ENCODE measurements at places on chromosomes 5 and 9.
A peak's percentile ranks its signal among the peaks of the same experiment; 100 is the strongest.

GRCh38 chr5:156094001-156094400 is 233.0 kb upstream of the SGCD start:
- DNase-seq = no peak

DNA sequence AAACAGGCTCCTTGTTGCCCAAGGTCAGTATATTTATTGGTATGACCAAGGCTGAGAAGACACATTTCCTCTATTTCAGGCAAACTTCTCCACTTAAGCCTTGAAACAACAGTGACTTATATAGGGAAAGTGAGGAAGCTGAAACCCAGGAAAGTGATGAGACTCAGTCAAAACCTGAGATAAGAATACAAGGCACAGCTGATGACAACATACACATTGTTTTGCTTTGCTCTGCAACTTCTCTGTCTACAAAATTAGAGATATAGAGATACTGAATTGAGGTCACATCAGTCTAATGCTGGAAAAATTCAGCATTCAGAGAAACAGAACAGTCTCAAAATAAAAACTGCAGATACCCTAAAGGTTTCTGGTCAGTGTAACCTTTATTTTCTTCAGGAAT is 586.1 kb downstream of the DNAH5 start:
- no peak for DNase-seq

- no peak for DNase-seq
Measured at GRCh38 chr9:4272126-4272525, 27.7 kb downstream of the GLIS3 start.

DNA sequence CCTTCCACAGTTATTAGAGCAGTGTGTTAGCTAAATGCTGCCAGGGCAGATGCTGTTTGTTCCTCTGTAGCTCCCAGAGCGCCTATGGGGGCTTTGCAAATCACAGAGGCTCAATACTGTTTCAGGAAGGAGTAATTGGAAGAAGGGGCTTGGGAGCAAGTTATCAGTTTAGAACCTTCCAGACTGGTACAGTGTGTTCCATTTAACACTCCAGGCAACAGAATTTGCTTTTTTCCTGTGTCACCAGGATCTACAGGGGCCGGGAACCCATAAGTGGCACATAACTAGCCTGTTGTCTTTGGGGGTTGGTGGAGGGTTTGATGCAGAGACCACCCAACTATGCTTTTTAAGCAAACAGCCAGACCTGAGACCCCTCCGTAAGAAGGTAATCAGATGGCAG is 307.3 kb upstream of the KCNN2 start:
- DNase-seq = no peak

DNA sequence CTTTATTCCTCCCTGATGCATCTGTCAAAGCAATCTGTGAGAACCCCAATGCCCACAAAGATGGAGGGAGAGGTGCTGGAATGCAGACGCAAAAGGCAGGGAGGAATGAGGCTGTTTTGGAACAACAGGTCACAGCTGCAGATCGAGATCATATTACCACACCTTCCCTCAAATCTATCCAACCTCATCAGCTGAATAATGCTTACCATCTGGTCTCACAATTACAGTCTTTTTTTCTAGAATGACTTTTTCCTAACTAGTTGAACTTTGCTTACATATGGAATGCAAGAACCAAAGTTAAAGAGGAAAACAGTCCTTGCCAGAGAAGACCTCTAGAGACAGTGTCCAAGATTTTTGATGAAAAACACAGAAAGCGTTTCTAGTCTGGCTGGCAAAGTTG is 158.1 kb downstream of the LPAR1 start:
- DNase-seq = no peak

GRCh38 chr5:116466727-116467464 is 107.7 kb downstream of the SEMA6A start:
- DNase-seq = no peak

- DNase-seq = no peak
Measured at GRCh38 chr5:80967500-80968181, 7.5 kb downstream of the RASGRF2 start.

GRCh38 chr5:135457424-135458071 is 5.4 kb upstream of the TIFAB start:
- peak; percentile 78 for DNase-seq

DNA sequence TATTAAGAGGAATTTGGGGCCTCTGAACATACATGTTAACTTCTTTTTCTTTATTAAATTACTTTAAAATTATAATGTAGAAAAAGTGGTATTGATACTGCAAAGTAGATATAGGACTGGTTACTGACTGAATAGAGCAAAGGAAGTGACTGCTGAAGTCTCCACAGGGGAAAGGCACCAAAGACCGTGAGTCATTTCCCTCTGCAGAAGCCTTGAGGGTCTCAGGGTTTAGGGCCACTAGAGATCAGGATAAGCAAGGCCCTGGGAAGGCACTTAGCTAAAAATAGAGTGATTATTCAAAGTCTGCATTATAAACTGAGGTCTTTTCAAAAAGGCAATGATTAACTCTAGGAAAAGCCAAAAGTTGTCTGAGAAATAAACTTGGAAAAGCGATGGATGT is 44.7 kb upstream of the ITGA1 start:
- peak; percentile 33 for DNase-seq

DNA sequence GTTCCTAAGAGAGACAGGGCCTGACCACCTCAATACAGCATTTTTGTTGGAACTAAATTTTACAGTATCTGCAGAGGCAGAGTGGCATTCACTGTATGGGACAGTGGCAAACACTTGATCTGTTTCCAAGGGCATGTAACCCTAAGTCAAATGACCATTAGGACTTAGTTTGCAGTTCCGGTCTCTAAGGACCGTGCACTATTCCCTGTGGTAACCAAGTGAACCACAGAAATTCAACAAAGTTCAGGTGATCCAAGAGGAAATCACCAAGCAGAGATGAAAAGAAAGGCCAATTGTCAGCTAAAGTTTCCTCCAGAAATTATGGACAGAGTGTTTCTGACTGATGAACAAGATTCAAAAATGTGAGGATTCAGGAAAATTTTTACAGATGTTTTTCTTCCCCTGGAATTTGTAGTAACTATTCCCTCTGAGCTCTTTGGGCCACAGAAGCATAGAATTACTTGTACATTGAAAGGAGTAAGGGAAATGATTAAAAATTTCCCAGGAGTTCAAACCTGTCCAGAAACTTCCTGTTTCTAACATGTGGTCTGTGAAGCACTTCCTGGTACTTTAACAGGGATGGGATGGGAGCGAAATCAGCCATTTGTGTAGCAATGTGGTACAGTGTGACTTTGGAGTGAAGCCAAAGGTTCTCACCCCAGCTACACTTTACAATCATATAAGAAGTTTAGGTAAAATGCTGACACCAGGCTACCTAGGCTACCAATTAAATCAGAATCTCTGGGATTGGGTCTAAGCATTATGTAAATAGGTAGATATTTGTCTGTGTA is 266.1 kb upstream of the MAP3K1 start:
- no peak for DNase-seq

DNA sequence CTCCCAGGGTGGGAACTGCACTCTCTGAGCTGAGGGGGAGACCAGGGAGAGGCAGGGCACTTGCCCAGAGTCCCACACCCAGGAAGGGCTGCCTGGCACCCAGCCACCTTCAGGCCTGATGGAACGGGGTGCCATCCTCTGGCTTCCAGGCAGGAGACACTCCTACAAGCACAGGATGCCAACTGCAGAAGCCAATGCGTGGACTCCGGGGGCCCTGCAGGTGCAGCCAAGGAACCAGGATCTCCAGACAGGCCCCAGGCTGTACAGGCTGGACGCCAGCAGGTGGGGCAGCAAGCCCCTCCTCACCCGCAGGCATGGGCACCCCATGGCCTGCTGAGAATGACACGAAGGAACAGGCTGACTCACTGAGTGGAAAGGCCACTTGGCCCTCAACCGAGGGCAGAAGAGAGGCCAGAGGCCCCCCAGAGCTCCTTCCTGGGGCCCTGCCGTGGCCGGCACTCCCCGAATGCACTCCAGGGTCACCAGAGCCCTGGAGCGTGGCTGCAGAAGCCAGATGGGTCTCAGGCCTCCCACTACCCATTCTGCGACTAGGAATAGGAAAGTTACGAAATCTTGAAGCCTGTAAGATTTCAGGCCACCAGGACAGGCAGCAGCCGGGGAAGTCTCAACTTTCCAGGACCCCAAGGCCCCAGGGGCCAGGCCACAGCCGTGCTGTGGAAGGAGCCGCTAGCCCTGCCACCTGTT is 15.7 kb downstream of the NACC2 start:
- DNase-seq = no peak

DNA sequence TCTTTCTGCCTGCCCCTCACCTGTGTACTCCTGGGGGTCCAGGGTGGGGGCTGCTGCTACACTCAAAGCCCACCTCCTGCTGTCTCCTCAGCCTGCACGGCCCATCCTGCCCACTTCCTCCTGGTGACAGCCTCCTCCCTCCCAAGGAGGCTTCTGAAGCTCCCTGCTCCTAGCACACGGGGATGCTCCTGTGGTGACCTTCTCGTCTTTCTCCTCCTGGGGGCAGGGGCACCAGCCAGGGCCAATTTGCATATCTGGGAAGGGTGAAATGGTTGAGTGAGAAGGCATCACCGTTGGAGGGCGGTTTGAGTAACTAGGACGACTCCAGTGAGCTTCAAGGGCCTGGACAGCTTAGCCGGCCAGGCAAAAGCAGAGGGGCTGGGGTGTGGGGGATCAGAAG is 51.9 kb upstream of the COL5A1 start:
- no peak for DNase-seq

DNA sequence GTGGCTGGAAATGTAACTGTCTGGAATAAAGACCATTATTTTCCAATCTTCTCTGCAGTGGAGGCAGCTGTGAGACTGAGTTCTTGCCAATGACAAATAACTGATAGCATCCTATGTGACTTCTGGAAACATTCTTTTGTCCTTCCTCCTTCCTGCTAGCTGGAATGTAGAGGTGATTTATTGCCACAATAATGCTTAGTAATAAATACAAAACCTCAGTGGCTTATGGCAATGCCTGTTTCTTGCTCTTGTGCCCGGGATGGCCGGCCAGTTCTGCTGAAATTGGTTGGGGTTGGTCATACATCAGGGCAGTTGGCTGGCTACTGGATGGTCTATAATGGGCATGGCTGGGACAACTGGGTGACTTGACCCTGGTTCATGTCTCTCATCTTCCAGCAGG is 12.2 kb upstream of the TEX48 start:
- DNase-seq = no peak

DNA sequence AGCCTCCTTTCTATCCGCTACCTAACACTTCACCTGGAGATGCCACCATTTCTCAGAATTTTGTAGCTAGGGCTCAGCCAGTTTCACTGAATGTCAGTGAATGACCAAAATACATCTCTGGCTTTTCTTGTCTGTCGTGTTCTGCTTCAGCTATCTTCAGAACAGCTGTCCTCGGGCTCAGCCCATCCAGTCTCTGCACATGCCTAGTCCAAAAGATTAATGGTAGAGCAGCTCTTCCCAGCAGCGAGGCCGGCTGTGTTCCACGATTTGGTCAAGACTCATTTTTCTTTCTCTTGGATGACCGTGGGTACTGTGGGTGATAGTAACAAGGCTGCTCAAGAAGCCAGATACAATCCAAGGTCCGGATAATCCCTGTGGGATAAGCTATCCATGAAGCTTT is 342.8 kb downstream of the GABRG2 start:
- no peak for DNase-seq

GRCh38 chr5:61551637-61552313 is 219.7 kb downstream of the ZSWIM6 start:
- no peak for DNase-seq

- DNase-seq = no peak
Measured at GRCh38 chr5:51172903-51173626, 210.2 kb upstream of the ISL1 start.

DNA sequence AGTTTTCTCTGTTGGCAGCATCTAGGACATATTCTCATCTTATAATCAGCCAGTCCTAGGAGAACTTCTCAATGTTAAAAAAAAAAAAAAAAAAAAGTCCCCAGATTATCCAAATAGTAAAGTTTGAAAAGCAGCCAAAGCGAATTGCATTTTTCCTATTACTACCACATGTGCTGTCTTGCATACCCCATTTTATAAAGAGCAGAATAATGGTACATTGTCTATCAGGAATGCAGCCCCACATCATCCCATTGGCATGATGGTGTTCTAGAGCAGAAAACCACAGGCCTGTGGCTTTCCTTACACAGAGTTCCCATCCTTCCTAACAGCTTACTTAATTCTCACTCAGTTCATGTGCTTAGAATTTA is 381.6 kb downstream of the TMEM38B start:
- DNase-seq = no peak

DNA sequence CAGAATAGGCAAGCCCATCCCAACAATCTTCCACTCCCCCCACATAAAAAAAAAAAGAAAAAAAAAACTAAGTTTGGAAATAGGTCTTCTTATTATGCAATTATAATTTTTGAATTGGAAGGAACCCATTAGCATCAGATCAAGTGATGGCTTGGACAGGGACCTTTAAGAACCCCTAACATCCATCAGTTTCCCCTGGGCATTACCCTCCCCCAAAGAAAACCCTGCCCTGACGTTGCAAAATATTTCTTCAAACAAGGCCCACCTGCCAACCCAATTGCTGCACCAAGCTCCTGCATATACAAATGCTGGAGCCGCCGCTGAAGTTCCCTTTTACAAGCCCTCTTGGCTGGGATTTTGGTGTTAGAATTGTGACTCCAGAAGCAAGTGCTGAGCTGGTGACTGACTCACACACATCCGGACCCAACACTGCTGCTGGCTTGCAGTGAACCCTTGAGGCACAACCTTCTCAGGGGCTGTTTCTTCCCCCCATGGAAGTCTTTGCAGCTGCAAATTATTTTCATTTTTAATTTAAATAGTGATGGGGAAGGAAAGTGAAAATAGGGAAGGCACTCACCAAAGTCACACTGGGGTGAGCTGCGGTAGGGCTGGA is 56.1 kb upstream of the AFAP1L1 start:
- DNase-seq = no peak

GRCh38 chr5:98982880-98983279 is 54.1 kb upstream of the CHD1 start:
- DNase-seq = no peak

GRCh38 chr5:1367149-1367548 is 22.2 kb upstream of the CLPTM1L start:
- DNase-seq = no peak

GRCh38 chr9:130309689-130310455 is 44.3 kb downstream of the HMCN2 start:
- DNase-seq = no peak
